Neural progenitor cell (in vitro differentiated cells): ENCODE measurements at places on chromosomes 16 and 17. TPM values are rescaled to one million over a fixed set of nuclear protein-coding genes. Genes with fewer than 3 reads are reported as not detected.

TBC1D26 gene
- total RNA-seq, result 0.58 and 4.4 TPM in 2 replicates

DNA sequence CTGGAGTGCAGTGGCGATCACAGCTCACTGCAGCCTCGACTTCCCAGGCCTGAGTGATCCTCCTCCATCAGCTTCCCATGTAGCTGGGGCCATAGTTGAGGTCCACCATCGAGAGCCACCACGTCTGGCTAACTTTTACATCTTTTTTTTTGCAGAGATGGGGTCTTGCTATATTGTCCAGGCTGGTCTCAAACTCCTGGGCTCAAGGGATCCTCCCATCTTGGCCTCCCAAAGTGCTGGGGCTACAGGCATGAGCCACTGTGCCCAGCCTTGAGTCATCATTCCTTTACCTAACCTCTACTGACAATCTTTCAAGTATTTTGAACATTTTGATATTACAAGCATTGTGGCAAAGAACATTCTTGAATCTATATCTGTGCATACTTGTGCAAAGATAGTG lies 9.4 kb upstream of the CCDC92B start:
- no peaks in the 10 kb centered on the region for H3K4me1 ChIP-seq
- H3K27me3 ChIP-seq, result peaks cover 38% of the 10 kb centered on the region
- no peak overlapping the region for H3K4me3 ChIP-seq

GRCh38 chr17:46010597-46011186 lies 11.6 kb downstream of the STH start:
- no peak overlapping the region for H3K27ac ChIP-seq
- H3K27me3 ChIP-seq, result no peaks in the 10 kb centered on the region
- no peak overlapping the region for H3K4me3 ChIP-seq
- no peaks in the 10 kb centered on the region for H3K36me3 ChIP-seq
- DNase-seq, result no peak

DNA sequence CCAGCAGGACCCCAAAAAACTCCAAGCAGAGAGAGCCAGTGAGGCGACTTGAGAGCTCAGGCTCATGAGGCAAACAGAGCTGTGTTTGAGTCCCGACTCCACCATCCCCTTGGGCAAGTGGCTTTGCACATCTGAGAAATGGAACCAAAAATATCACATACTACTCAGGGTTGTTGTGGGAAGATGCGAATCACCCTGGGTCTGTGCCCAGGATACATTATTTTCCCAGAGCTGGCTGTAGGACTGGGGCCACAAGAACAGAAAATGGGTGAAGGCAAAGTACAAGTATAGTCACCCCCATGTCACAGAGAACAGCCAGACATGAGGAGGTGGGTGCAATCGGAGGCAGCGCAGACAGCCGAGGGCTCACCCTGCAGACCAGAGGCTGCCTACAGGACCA lies 127.3 kb downstream of the GAS7 start:
- H3K27me3 ChIP-seq, result no peaks in the 10 kb centered on the region
- no peaks in the 10 kb centered on the region for H3K36me3 ChIP-seq
- no peak overlapping the region for H3K4me3 ChIP-seq
- H3K4me1 ChIP-seq, result no peaks in the 10 kb centered on the region
- H3K27ac ChIP-seq, result no peak overlapping the region

GRCh38 chr16:78549366-78549765 lies 449.9 kb downstream of the WWOX start:
- DNase-seq, result peak; percentile 35

GRCh38 chr17:17156511-17156910 lies 49.6 kb downstream of the PLD6 start:
- H3K4me1 ChIP-seq, result no peaks in the 10 kb centered on the region
- H3K27me3 ChIP-seq, result no peaks in the 10 kb centered on the region

KCTD11 gene
- total RNA-seq, result 2.7 and 8.2 TPM in 2 replicates

KRTAP3-2 gene
- total RNA-seq, result not detected in 2 replicates

- peaks cover 40% of the 10 kb centered on the region for H3K4me1 ChIP-seq
- no peak overlapping the region for H3K27ac ChIP-seq
- DNase-seq, result no peak
These were observed 21.1 kb downstream of the ANKRD40 start for GRCh38 chr17:50686494-50687199.

GRCh38 chr16:85616607-85617321 lies 3.6 kb downstream of the GSE1 start:
- no peaks in the 10 kb centered on the region for H3K27me3 ChIP-seq
- no peak overlapping the region for H3K27ac ChIP-seq
- no peak overlapping the region for H3K4me3 ChIP-seq
- no peaks in the 10 kb centered on the region for H3K36me3 ChIP-seq
- no peak for DNase-seq
- H3K4me1 ChIP-seq, result peaks cover 44% of the 10 kb centered on the region

GH2 gene
- not detected in 2 replicates for total RNA-seq

GRCh38 chr17:36919407-36919968 lies 17.8 kb upstream of the LHX1 start:
- no peak overlapping the region for H3K27ac ChIP-seq
- peak; percentile 45 for DNase-seq
- H3K36me3 ChIP-seq, result no peaks in the 10 kb centered on the region
- H3K4me1 ChIP-seq, result peaks cover 48% of the 10 kb centered on the region
- H3K4me3 ChIP-seq, result no peak overlapping the region

CACNG4 gene
- total RNA-seq, result 0.34 and 1.2 TPM in 2 replicates

DNA sequence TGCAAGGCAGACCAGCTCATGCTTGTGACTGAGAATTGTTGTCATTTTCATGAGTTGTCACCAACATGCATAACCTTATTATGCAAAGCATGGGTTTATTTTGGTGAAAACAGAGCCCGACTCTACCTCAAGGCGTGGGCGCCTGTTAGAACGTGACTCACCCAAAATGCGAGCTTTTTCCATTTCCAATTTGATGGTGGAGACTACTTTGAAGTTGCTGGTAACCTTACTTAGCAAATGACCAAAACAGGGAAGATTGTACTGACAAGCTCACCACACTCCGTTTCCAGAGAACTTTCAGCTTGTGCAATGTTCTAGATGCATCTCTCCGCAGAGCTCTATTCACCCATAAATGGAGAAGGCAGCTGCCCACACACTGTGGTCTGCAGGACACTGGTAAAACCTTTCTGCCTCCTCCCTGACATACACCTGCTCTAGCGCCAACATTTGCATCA lies 284.5 kb downstream of the MAF start:
- no peak overlapping the region for H3K27ac ChIP-seq
- H3K4me3 ChIP-seq, result no peak overlapping the region
- peaks cover 20% of the 10 kb centered on the region for H3K4me1 ChIP-seq
- no peaks in the 10 kb centered on the region for H3K36me3 ChIP-seq

- no peaks in the 10 kb centered on the region for H3K27me3 ChIP-seq
- no peak overlapping the region for H3K4me3 ChIP-seq
- no peaks in the 10 kb centered on the region for H3K4me1 ChIP-seq
- no peaks in the 10 kb centered on the region for H3K36me3 ChIP-seq
- DNase-seq, result no peak
These were observed 8.2 kb upstream of the GGA2 start for GRCh38 chr16:23518435-23518891.

GRCh38 chr17:72164158-72164739 lies 43.4 kb downstream of the SOX9 start:
- no peaks in the 10 kb centered on the region for H3K36me3 ChIP-seq
- peaks cover 15% of the 10 kb centered on the region for H3K4me1 ChIP-seq
- no peak overlapping the region for H3K4me3 ChIP-seq
- DNase-seq, result no peak

- peaks cover 10% of the 10 kb centered on the region for H3K4me1 ChIP-seq
- H3K27ac ChIP-seq, result no peak overlapping the region
- no peaks in the 10 kb centered on the region for H3K27me3 ChIP-seq
- peak; percentile 88 for DNase-seq
- H3K4me3 ChIP-seq, result no peak overlapping the region
These were observed 32.0 kb downstream of the COTL1 start for GRCh38 chr16:84585886-84586285.

DNA sequence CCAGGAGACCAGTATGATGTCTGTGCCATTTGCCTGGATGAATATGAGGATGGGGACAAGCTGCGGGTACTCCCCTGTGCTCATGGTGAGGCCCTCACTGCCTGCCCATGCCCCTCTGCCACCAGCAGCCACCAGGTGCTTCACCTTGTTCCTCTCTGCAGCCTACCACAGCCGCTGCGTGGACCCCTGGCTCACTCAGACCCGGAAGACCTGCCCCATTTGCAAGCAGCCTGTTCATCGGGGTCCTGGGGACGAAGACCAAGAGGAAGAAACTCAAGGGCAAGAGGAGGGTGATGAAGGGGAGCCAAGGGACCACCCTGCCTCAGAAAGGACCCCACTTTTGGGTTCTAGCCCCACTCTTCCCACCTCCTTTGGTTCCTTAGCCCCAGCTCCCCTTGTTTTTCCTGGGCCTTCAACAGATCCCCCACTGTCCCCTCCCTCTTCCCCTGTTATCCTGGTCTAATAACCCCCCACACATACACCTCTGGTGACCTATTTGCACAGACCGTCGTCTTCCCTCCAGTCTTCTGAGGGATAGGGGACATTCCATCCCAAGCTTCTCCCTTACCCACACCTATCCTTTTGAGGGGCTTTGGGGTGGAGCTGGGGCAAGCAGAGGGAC lies 3.7 kb downstream of the PFN1 start:
- no peak for DNase-seq
- no peaks in the 10 kb centered on the region for H3K27me3 ChIP-seq
- H3K36me3 ChIP-seq, result no peaks in the 10 kb centered on the region
- peaks cover 17% of the 10 kb centered on the region for H3K4me1 ChIP-seq
- peak overlapping the region; percentile 17 for H3K27ac ChIP-seq
- no peak overlapping the region for H3K4me3 ChIP-seq

DNA sequence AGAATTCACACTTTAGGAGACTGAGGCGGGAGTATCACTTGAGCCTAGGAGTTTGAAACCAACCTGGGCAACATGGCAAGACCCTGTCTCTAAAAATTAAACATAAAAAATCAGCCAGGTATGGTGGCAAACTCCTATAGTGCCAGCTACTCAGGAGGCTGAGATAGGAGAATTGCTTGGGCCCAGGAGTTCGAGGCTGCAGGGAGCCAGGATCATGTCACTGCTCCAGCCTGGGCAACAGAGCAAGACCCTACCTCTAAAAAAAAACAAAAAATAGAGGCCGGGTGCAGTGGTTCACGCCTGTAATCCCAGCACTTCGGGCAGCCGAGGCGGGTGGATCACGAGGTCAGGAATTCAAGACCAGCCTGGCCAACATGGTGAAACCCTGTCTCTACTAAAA lies 8.9 kb upstream of the GPT2 start:
- no peaks in the 10 kb centered on the region for H3K4me1 ChIP-seq
- H3K27me3 ChIP-seq, result no peaks in the 10 kb centered on the region
- no peak for DNase-seq
- H3K27ac ChIP-seq, result no peak overlapping the region
- no peaks in the 10 kb centered on the region for H3K36me3 ChIP-seq

BRICD5 gene
- 5.2 and 14.5 TPM in 2 replicates for total RNA-seq

PIK3R5 gene
- total RNA-seq, result 0.90 and 0.99 TPM in 2 replicates

AP2B1 gene
- total RNA-seq, result 120 and 125 TPM in 2 replicates

DNA sequence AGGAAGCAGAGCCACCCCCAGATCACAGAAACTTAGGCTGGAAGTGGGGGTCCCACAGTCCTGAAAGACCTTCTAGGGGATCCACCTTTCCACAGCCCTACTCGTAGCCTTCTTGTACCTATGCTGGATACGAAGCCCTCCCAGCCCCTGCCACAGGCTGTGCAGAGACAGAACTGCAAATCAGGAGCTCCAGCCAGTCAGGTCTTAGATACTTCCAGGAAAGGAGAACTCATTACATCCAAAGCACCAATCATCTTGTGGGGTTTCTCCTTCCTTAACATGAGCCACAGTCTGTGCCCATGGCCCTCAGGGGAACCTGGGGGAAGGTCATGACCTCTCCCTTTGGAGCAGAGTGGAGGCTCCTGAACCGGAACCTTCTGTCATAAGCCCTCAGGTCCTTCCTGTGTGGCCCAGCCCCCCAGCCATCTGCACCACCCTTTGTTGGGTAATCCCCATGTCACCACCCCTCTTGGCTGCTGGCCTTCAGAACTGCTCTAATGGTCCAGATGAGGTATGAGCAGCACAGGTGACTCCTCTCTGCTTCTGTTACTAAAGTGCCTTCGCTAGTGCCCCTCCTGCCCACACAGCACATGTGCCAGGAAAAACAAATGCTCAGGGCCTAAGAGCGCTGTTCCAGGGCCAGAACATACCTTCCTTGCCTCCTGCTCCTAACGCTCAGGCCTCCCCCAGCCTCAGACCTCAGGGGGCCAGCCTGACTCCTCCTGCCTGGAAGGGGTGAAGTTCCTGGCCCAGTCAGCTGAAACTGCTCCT lies 14.6 kb downstream of the SRCIN1 start:
- H3K27ac ChIP-seq, result no peak overlapping the region
- no peaks in the 10 kb centered on the region for H3K27me3 ChIP-seq
- no peak overlapping the region for H3K4me3 ChIP-seq
- H3K36me3 ChIP-seq, result no peaks in the 10 kb centered on the region

BCAR1 gene
- total RNA-seq, result 10.9 and 29.1 TPM in 2 replicates

STRADA gene
- 46.6 and 69.6 TPM in 2 replicates for total RNA-seq

- DNase-seq, result no peak
- H3K27ac ChIP-seq, result no peak overlapping the region
These were observed 63.5 kb downstream of the PRMT7 start for GRCh38 chr16:68374246-68374805.
